IPS DF 6.9 (cell line): ENCODE measurements at places on chromosomes 6 and 20.

DNA sequence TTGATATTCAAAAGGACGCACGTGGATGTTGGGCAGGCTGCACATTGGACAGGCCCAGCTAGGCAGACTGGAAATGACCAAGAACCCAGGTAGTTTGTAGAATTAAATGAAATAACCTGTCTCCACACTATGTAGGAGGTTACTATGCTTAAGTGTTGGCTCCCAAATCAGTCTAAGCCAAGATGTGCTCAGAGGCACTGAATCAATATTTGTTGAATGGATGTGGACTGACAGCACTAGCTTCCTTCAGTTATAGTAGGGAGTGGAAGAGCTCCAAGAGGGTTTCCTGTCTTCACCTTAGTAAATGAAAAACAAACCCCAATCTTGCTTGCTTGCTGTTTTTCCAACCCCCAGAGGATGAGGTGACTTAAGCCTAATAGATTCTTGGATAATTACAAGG, 180.5 kb downstream of the JARID2 start:
- DNase-seq: no peak

DNA sequence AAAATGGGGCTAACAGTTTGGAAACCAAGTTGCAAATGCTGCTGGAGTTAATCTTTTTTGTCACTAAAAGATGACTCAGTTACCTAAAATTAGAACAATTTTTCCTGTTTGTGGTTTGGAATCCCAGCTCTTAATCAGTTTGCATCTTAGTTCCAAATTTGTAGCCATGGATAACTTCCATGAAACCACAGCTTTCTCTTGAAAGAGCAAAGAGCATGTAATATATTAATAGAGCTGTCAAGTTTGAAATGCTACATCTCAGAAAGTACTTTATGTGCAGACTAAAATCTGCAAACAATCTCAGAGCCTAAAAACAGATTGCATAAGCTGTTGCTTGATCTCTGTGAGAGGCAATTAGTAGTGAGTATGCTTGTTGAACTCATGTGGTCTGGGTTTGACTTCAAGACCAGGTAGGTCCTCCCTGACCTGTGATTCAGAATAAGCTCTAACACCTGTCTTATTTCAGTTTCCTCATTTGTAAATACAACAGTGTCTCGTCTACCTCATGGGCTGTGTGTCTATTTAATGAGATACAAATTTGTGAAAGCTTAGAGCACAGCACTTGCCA, 23.5 kb downstream of the DHX35 start:
- DNase-seq: no peak

GRCh38 chr20:19642860-19643259, 115.2 kb upstream of the RIN2 start:
- DNase-seq: no peak

DNA sequence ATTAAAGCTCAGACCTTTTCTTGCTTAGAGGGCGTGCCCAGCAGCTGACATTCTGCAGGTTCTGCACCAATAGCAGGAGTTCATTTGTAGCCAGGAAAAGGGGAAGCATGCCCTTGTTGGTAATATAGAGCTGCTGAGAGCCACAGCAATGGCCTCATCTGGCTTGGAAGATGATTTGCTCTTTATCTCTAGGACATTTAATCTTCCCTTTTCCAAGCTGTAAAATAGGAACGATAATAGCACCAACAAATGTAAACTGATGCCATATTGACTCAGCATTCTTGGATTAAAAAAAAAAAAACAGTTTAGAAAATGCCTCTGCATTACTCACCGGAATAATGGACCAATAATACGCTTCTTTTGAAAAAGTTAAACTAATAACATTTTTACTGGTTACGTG, 93.4 kb upstream of the SLC2A12 start:
- no peak for DNase-seq

- DNase-seq: no peak
Observed at GRCh38 chr6:166906376-166907044, 49.8 kb downstream of the RNASET2 start.

GRCh38 chr20:39395478-39396291, 433.5 kb downstream of the DHX35 start:
- DNase-seq: no peak

DNA sequence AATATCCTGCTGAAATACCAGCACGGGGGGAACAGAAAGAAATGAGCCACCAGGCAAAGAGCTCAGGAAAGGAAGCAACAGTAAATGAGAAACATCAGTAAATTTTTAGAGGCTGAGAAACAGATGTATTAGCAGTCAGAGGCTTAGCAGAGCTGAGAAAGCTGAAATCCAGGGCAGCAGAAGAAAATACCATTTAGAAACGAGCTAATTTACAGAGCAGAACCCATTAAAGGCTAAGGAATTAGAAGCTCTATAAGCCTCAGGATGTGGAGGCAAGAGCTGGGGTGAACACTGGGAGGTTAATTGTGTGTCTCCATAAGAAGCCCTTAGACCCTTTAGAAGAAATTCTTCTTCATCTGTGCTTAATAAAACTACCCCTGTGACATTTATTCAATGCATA, 178.6 kb upstream of the RGS17 start:
- DNase-seq: no peak

- DNase-seq: no peak
Observed at GRCh38 chr6:32439602-32440214, at the start of gene HLA-DRA. HLA-DRA (plus strand) TSS chr6:32439887; CDS start chr6:32439951, 64 bp downstream.

- no peak for DNase-seq
Observed at GRCh38 chr6:13653296-13653695, 38.2 kb downstream of the NOL7 start.

DNA sequence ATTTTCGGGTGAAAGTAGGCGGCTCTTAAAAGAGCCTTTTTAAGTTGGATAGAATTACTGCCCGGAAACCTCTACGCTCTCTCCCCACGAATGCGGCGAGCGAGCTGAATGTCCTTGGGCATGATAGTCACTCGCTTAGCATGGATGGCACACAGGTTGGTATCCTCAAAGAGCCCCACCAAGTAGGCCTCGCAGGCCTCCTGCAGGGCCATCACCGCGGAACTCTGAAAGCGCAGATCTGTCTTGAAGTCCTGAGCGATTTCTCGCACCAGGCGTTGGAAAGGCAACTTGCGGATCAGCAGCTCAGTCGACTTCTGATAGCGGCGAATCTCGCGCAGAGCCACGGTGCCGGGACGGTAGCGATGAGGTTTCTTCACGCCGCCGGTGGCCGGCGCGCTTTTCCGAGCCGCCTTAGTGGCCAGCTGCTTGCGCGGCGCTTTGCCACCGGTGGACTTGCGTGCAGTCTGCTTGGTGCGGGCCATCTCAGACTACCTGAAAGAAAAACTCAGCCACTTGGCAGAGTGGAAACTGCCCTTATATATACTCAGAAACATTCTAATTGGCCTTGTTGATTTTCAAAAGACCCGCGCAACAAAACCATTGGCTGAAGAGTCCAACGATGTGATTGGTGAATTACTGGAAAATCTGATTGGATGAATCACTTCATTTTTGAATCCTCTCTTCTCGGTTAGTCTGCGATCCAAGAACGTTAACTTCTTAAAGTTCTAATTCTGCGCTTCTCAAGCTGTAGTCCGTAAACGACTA, 93.9 kb upstream of the BTN3A2 start:
- DNase-seq: no peak

DNA sequence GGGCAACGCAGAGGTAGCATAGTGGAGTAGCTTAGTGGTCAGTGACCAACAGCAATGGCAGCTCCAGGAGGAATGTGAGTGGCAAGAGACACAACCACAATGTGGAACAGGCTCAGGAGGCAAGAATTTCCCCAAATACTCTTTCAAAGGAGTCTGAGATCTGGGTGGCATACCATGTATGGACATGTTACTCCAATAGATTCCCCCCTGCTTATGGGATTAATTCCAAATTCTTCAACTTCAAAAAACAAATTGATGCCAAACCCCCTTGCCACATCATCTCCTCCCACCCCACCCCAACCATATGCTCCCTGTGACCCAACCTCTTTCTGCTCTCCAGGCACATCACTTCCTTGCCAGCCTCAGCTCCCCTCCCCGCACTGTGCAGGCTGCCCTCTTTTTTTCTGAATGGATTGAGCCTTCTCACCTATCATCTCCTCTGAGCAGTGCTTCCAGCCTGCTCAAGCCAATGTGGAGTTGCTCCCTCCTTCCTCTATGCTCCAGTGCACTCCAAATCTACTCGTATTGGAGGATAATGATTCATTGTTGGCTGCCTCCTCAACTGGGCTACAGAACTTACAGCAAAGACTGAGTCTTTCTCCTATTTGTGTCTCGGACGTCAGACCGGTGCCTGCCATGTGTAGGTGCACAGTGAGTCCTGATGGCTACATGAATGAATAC, 93.0 kb upstream of the CEP85L start:
- no peak for DNase-seq

GRCh38 chr20:62644044-62644795, 1.9 kb downstream of the SLCO4A1 start:
- DNase-seq: no peak

DNA sequence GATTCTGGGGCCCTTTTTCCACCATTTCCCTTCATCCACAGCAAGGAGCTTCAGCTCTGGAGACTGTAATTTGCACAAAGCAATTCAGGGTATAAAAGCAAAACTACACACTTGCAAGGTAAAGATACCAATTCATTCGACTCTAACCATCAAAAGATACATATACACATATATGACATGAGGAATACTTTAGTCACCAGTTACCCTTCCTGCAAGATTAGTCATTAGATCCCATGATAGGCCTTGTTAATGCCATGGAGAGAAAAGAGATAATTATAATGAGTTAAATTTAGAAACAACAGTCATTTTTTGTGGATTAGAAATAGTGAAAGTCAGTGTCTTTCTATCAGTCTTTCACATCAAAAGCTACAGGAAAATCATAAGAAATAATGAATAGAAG, 204.2 kb downstream of the KCNQ5 start:
- no peak for DNase-seq

DNA sequence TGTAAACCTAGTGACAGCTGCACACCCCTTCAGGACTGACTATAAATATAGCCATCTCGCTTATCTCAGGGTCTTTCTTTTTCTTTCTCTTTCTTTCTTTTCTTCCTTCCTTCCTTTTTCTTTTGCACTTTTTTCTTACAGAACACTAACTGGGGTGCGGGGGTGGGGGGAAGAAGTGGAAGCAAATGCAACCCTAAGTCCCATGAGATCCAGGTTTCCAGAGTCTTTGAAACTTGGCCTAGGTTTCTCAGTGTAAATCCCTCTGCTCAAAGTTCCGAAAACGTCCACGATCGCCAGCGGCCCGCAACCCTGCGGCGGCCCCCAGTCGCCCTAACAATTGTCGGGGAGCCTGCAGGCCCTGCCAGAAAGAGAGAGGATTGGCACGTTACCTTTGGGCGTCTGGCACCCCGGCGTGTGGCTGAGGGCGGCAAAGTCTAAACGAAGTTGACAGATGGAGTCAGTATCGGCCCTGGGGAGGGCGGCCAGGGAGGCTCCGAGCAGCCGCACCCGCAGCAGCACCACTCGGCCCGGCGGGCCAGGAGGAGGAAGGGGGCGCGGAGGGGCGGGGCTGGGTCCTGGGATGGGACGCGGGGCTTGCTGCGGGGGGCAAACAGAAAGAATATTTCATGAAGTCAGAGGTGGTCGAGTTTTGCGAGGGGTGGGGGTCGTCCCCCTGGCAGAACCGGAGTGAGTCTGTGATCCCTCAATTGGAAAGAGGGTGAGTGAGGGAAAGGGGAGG, 577 bp upstream of the FOXF2 start:
- DNase-seq: no peak

- no peak for DNase-seq
Observed at GRCh38 chr6:116389357-116389756, 18.6 kb downstream of the DSE start.

GRCh38 chr6:157280947-157281346, 42.4 kb downstream of the TMEM242 start:
- DNase-seq: no peak

GRCh38 chr6:70764706-70765105, 97.0 kb downstream of the SMAP1 start:
- no peak for DNase-seq

DNA sequence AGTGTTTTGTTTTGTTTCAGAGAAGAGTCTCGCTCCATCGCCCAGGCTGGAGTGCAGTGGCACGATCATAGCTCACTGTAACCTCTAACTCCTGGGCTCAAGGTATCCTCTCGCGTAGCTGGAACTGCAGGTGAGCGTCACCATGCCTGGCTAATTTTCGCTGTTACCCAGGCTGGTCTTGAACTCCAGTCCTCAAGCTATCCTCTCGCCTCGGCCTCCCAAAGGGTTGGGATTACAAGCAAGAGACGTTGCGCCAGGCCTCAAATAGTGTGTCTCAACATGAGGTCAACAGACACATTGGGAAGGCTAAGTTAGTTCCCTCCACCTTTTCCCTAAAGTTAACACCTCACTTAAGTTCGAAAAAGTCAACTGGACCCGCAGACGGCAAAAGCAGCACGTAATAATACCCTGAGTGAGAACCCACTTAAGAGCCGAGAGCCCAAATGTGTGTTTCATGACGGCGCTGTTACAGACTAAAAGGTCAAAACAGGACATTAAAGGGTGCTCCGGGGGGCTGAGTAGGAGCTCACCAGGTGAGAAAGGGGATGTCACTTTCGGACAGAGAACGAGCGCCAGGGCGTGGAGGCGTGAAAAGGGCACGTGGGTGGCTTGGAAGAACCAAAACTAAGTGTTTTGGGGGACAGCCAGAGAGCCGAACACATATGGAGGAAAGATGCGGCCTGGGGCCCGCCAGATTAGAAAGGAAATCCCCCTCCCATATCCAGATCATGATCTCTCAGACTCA, 499 bp downstream of the TTI1 start:
- DNase-seq: no peak

DNA sequence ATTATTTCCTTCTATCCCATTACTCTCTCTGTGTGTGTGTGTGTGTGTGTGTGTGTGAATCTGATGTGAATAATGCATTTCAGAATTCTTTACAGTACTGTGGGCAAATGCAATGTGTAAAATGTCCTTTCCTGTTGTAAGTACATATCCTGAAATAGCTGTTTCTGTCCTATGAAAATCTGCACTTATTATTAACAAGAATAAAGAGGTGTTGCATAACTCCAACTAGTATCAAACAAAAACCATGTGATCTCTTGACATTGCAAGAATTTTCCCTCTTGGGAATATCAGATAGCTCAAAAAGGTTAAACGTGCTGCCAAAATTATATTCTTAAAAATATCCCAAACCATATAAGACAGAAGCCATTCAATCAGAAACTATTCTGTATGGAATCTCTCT, 52.0 kb downstream of the LGSN start:
- DNase-seq: no peak

GRCh38 chr6:157246048-157246630, 77.2 kb downstream of the TMEM242 start:
- DNase-seq: no peak

DNA sequence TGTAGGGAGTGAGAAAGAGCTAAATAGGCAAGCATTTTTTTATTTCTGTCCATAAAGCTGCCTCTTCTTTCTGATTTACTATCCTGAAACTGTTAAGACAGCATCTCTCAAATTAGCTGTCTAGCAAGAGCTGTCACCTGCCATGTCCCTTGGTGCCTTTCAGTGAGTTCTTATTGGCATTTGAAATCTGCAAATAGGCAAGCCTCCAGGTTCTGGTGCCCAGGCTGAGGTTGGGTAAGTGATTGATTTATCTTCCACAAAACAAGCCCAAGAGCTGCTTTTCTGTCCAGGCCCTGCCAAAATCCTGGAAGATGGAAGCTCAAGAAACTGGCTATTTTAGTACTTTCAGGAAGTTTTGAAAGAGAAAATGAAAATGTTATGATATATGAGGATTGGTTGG, 22.4 kb downstream of the MANEA start:
- no peak for DNase-seq
